ENCODE measurements at places on chromosomes 5 and 9.

DNA sequence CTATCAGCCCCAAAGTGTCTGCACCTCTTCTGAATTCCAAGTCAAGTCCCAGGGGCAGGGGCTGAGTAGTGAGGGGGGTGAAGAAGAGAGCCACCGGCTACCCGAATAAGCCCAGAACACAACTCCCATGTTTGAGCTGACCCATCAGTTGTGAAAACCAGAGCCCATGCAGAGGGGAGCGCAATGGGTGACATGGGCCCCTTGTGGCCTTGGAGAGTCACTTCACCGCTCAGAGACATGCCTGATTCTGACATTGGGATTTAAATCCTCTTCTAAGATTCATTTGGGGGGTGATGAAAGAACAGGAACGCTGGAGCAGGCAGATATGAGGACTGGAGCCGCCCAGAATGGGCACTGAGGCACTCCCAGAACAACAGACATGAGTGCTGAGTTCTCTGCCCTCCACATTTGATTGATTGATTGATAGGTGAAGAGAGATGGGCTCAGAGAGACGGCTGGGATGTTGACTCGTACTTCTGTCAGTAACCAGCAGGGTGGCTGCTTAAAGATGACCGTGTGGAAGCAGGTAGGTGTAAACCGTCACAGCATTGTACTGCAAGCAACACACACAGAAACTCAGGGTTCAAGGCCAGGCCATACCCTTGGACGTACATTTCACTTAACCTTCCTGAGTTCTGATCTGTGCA lies 74.3 kb downstream of the GPR21 start:
- no peak for DNase-seq

DNA sequence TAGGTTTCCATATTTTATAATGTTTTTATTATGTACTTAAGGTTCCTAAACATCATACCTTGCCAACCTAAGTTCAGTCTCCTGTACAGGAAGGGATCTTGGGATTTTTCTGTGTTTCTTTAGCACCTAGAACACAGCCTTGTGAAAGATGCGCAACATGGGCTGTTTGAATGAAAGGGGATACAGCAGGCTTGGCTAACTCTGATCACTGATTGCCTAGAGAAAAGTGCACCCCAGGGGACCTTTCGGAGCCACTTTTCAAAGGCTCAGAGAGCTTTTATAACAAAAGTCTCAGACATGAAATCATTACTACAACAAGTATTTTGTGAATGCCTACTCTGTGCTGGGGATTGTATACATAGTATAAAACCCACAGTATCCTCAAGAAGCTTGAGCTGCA lies 261.6 kb downstream of the BNC2 start:
- no peak for DNase-seq

GRCh38 chr9:95907794-95908193 lies 32.3 kb downstream of the ERCC6L2 start:
- DNase-seq = no peak

DNA sequence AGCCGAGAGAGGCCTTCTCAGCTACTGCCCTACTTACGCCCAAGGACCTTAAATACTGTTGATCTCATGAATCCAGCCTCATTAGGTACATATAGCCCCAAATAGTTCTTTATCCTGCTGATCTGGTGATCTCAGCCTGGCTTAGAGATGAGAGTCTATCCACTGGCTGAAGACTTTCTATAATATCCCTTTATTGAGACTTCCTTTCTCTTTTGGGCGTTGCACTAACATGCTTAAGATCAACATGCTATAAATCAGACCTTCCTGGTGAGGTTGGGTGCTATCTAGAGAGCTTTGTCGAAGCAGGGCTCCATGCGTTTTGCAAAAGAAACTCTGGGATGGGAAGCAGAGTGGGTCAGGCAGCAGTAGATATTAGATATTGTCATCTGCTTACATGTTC lies 44.0 kb upstream of the AGXT2 start:
- DNase-seq = no peak

- DNase-seq = no peak
Measured at GRCh38 chr9:104304925-104305324, 199.1 kb upstream of the OR13F1 start.

DNA sequence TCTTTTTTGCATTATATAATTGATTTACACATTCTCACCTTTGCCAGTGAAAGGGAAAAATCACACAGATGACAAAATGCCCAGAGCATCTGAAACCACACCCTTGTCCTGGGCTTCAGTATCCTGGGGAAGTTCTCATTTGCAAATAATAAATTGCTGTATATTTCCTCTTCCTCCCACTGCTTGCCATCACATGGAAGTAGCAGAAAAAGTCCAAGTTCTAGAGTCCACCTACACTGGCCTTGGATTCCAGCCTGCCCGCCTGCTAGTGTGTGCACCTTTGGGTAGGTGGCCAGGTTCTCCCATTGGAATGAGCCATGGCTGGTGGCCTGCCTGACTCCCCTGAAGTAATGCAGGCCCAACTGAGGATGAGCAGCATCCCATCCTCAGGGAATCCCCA lies 149.4 kb downstream of the GADD45G start:
- DNase-seq = no peak

DNA sequence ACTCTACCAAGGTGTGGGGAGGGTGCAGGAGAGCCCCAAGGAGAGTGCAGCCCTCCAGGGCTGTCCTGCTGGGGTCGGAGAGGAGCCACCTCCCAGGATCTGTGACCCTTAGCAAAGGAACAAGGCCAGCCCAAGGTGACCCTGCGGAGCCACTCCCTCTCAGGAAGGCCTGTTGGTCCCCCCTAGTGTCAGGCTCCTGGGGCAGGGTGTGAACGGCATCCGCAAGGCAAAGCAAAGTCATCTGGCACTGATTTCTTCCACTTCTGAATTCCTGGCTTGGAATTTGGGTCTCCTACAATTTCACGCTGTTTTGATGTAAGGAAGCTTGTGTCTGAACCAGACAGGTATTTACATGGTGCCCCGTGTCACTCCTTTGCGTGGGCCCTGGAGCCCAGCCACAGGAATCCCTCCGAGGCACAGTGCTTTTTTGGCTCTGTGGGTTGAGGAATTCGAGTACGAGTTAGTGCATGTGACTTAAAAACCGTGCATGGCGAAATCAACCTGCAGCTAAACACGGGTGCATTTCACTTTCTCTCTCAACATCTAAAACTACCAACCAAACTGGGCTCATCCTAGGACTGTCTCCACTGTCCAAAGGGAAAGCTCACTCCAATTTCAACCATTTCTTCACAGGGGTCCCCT lies 24.5 kb upstream of the GFPT2 start:
- DNase-seq = no peak

- no peak for DNase-seq
Measured at GRCh38 chr9:79107911-79108676, 463.7 kb upstream of the TLE4 start.

DNA sequence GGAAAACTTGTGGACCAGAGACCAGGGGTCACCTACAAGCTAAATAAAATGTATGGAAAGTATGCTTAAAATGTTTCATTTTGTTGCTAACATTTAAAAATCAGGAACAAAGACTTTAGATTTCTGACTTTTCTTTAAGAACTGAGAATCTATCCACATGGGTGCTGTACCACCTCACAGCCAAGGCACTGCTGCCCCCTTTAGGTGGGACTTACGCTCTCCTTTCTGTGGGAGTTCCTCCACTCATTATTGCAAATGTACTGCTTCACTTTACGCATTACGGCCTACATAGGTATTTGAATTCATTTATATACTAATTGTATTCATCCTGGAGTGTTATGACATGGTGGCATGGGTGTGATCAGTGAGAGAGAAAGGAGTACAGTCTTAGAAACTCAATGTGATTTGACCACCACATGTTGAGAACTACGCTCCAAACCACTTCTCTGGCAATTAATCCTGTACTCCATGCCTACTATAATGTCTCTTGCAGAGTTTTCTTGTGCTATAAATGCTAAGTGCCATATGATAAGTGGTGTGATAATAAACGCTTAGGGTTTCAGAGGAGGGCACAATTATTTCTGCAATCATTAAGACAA lies 24.7 kb upstream of the CETN3 start:
- DNase-seq = no peak

DNA sequence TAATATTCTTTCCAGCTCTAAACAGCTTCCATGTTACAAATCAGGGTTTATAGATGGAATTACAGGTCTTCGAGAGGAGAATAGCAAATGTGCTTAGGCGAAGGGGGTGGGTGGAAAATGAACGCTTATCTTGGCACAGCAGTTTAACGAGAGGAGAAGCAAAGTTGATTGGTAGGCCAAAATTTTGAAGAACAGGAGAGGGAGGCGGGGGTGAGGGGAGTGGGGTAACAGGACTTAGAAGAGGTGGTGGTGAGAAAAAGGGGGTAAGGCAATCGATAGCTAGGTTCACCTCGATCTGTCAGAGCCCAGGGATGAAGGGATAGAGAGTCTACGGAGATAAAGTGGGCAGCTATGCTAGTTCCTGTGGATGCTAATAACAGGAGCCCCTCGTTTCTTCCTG lies 764 bp downstream of the ANKRA2 start:
- DNase-seq = no peak

- no peak for DNase-seq
Measured at GRCh38 chr5:29960323-29960722, 1233.2 kb upstream of the CDH6 start.

DNA sequence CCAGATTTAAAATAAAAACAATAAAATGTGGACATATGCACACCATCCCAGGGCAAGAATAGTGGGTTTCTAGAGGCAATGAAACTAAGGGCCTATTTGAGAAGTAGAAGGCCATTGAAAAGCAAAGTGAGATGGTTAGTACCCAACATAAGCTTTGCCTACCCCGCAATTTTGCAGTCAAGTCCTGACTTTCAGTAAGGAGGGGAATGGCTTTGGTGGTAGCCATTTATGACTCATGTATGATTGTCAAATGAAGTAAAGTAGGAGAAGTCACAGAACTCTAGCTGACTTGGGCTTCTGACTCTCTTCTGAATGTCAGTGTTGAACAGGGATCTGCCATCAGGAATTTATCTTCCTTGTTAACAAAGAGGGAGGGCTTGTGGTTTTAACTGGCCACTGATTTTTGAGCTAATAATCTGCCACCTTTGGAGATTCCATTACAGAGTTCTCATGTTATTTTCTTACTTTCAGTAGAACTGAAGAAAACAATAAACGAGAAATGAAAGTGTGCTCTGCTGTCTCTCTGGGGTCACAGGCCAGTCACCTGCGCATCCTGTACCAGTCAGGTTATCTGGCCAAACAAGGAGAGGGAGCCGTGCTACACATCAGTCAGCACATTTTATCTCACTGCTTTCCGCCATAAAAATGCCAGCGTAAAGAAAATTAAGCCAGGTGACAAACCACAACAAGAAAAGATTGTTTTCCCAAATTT lies 14.3 kb upstream of the SNCAIP start:
- DNase-seq = no peak

DNA sequence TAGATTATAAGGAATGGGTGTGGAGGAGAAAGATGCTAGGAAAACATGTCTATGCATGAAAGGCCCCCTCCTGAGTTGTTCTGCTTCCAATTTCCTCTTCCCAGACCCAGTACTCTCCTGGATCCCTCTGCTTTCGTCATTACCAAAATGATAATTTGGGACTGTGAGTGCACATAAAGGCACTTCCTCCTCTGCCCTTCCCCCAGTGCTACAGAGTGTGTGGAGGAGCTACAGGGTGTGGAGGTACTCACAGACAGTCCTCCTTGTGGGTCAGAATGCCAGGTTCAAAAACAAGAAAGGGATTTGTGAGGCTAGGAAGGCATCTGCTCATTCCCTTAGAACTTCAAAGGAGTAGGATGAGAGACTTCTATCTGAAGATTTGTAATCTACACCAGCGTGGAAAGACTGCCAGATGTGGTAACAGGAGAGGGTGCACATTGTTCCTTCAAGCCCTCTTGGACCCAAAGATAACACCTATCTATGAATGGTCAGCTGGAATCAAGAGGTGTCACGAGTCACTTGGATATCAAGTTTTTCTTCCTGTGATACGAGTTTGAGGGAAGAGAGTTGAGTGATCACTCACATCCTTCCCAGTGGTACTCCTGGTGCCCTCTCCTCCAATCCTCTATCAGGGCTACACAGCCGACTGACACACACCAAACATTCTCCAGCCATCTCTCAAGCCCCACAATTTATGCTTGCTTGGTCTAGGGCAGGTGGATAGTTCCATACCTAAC lies 201.1 kb downstream of the EPB41L4A start:
- no peak for DNase-seq

DNA sequence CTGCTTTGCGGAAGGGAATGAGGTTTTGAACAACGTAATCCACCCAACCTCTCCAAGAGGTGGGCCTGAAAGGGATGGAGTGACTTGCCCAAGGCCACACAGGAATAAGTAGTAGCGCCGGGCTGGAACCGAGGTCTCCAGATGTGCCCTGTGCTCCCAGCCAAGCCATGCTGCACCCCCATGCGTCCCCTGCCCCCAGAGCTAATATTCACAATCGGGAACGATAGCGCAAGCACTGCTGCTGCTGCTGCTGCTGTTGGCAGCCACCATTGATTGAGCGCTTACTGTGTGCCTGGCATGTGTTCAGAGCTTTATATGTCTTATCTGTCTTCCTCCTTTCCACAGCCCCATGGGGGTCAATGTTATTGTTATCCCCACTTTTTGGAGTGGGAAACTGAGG lies 43.9 kb downstream of the AMBP start:
- no peak for DNase-seq

- no peak for DNase-seq
Measured at GRCh38 chr9:110308633-110309038, 29.0 kb downstream of the TXNDC8 start.

DNA sequence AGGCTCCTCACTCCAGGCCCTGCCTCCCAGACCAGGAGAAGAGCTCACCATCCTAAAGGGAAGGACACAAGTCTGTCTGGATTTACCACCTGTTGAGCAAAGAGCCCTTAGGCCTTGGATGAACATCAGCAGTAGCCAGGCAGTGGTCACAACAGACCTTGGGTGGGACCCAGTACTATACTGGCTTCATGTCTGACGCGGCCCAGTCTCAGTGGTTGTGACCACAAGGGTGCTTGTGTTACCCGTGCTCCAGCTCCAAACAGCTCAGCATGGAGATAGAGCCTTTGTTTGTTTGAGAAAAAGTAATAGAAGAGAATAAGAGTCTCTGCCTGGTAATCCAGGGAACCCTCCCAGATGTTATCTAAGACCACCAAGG lies 617.4 kb downstream of the BRINP1 start:
- DNase-seq = no peak

- DNase-seq = no peak
Measured at GRCh38 chr5:180067986-180068385, 3.6 kb downstream of the RNF130 start.

- DNase-seq = no peak
Measured at GRCh38 chr5:347712-348284, 26.3 kb downstream of the AHRR start.
